CD4-positive, CD25-positive, alpha-beta regulatory T cell (primary cell): ENCODE measurements at places on chromosomes 2 and 18. TPM values are rescaled to one million over a fixed set of nuclear protein-coding genes. Genes with fewer than 3 reads are reported as not detected.
A peak's percentile ranks its signal among the peaks of the same experiment; 100 is the strongest.

TANK gene
- total RNA-seq: 182 TPM

RAB11FIP5 gene
- 30.8 TPM for total RNA-seq

DSC2 gene
- total RNA-seq: not detected

DSC3 gene
- not detected for total RNA-seq

DNA sequence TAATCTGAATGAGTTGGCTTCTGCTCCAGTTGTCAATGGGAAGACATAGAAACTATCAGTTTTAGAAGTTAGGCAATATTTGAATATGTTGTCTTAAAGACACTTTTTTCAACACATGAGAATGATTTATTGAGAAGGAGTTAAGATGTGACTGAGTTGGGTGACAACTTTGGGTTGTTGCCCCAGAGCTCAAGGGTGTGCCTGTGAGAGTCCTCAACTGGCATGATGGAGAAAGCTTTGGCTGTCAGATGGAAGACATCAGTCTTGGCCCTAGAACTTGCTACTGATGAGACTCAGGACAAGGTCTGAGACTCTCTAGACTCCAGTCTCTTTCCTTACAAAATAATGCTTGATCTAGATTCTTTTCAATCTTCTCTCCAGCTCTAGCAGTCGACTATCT is 69.0 kb upstream of the CTAGE1 start:
- no peak overlapping the region for H3K4me3 ChIP-seq
- H3K4me1 ChIP-seq: no peaks in the 10 kb centered on the region
- no peaks in the 10 kb centered on the region for H3K27me3 ChIP-seq
- no peak for DNase-seq
- no peak overlapping the region for H3K27ac ChIP-seq
- no peaks in the 10 kb centered on the region for H3K36me3 ChIP-seq

GRCh38 chr2:182259629-182260150 is 167.1 kb downstream of the PDE1A start:
- no peak for DNase-seq
- H3K27ac ChIP-seq: no peak overlapping the region
- H3K4me1 ChIP-seq: no peaks in the 10 kb centered on the region
- H3K4me3 ChIP-seq: no peak overlapping the region

- peak overlapping the region; percentile 48 for H3K4me3 ChIP-seq
- no peak overlapping the region for H3K27ac ChIP-seq
- H3K4me1 ChIP-seq: no peaks in the 10 kb centered on the region
- H3K27me3 ChIP-seq: no peaks in the 10 kb centered on the region
Measured at GRCh38 chr2:217090024-217090473, 230.2 kb upstream of the TNP1 start.

GRCh38 chr2:38113981-38114708 is 38.2 kb upstream of the CYP1B1 start:
- H3K27me3 ChIP-seq: peaks cover 13% of the 10 kb centered on the region
- no peaks in the 10 kb centered on the region for H3K4me1 ChIP-seq
- no peak overlapping the region for H3K27ac ChIP-seq
- no peak overlapping the region for H3K4me3 ChIP-seq
- DNase-seq: no peak

- peaks cover 28% of the 10 kb centered on the region for H3K4me1 ChIP-seq
- H3K4me3 ChIP-seq: peak overlapping the region; percentile 71
- H3K36me3 ChIP-seq: peaks cover 2% of the 10 kb centered on the region
- H3K27me3 ChIP-seq: no peaks in the 10 kb centered on the region
- peak overlapping the region; percentile 71 for H3K27ac ChIP-seq
Measured at GRCh38 chr2:201432621-201433393, 18.5 kb downstream of the TRAK2 start.
